ENCODE measurements at places on chromosomes 2 and 18. TPM values are rescaled to one million over a fixed set of nuclear protein-coding genes. Genes with fewer than 3 reads are reported as not detected.

CHRND gene
- not detected for total RNA-seq

DNA sequence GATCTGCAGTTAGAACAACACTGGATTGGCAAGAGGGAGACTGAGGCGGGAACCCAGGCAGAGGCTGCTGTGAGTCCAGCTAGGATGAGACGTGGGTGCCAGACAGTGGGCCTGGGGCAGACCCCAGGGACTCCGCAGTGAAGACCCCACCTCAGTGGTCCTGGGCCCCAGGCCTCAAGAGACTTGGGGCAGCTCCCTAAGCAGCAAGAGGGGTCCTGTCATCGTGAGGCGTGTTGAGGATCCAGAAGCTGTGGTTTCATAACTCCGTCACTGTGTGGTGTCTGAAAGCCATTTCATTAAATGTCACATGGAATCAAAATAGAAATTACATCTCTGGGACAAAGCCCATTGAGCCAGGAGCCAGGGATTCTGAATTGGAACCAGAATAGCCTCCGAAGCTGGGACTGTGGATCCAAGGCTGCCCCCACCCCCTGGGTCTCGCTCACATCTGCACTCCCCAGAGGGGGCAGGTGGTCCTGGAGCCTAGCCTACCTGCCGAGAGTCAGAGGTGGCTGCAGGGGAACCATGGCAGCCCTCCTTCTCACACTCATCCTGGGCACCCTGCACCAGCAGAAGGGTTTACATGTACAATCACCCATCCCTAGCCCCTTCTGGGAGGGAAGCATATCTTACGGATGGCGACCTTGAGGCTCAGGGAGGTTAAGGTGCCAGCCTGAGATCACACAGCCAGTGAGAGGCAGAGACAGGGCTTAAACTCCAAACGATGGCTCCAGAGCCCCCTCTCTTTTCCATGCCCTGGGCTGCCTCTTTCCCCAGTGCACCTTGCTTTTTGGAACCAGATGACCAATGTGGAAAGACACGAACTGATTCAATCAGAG, 23.2 kb downstream of the RRM2 start:
- no peaks in the 10 kb centered on the region for H3K36me3 ChIP-seq
- no peak overlapping the region for H3K4me3 ChIP-seq
- no peak overlapping the region for H3K27ac ChIP-seq
- DNase-seq, result no peak
- no peaks in the 10 kb centered on the region for H3K27me3 ChIP-seq
- H3K4me1 ChIP-seq, result no peaks in the 10 kb centered on the region

DNA sequence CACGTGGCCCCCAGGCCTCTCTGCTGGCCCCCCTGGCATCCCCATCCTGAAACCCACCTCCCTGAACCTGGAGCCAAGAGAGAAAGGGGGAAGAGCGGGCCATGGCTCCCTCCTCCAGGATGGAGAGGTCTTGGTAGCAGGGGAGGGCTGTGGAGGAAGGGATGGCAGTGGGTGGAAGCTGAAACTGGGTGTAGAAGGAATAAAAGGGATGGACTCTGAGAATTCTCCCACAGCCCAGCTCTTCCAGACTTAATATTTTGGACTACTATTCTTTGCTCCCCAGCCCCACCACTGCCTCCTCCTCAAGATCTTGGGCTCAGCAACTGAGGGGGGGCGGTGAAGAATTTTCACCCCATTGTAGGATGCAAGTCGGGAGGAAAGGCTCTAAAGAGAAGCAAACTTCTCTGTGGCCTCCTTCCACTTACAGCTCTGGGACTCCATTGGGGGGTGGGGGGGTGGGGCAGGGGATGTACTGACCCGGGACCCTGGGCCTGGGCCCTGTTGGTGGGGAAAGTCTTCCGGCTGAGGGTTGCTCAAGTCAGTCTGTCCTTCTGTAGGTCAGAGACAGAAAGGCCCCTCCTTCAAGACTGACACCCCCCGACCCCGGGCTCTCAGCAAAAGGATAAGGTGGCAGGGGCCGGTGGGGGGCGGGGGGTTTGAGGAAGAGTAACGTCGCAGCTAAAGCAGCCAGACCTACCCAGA, 501 bp downstream of the TNS1 start:
- peaks cover 26% of the 10 kb centered on the region for H3K4me1 ChIP-seq
- H3K4me3 ChIP-seq, result peak overlapping the region; percentile 46
- H3K27me3 ChIP-seq, result no peaks in the 10 kb centered on the region
- no peak for DNase-seq
- no peak overlapping the region for H3K27ac ChIP-seq

GRCh38 chr2:42752314-42752713, 11.6 kb downstream of the OXER1 start:
- H3K4me1 ChIP-seq, result peaks cover 27% of the 10 kb centered on the region
- H3K27ac ChIP-seq, result no peak overlapping the region
- no peak for DNase-seq
- H3K27me3 ChIP-seq, result no peaks in the 10 kb centered on the region
- peaks cover 8% of the 10 kb centered on the region for H3K36me3 ChIP-seq
- H3K4me3 ChIP-seq, result no peak overlapping the region

- no peak overlapping the region for H3K27ac ChIP-seq
- no peaks in the 10 kb centered on the region for H3K36me3 ChIP-seq
- no peak overlapping the region for H3K4me3 ChIP-seq
- no peak for DNase-seq
These were observed 163.0 kb downstream of the PRKCE start for GRCh38 chr2:45814488-45814887.

DNA sequence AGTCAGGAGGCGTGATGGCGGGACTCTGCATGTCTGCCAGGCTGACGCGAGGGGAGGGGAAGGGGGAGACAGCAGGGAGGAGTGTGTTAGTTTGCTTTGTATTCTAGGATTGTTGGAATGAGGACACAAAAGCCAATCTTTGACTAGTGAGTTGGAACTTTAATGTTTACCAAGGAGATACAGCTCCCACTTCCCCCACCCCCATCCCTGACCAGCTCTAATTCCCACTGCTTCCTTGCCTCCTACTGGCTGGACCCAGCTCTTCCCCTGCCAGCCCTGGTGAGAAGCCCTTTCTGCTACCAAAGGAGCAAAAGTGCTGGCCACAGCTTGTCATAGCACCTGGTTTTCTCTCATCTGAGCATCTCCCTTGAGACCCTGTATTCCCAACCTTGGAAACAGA, 84.5 kb downstream of the CELF4 start:
- peaks cover 25% of the 10 kb centered on the region for H3K27me3 ChIP-seq
- H3K27ac ChIP-seq, result no peak overlapping the region
- no peak for DNase-seq
- H3K4me1 ChIP-seq, result no peaks in the 10 kb centered on the region
- H3K36me3 ChIP-seq, result no peaks in the 10 kb centered on the region

GRCh38 chr18:11522992-11523391, 86.4 kb upstream of the SLC35G4 start:
- no peak overlapping the region for H3K4me3 ChIP-seq
- no peak overlapping the region for H3K27ac ChIP-seq
- DNase-seq, result no peak
- H3K27me3 ChIP-seq, result no peaks in the 10 kb centered on the region
- no peaks in the 10 kb centered on the region for H3K36me3 ChIP-seq

BMP10 gene
- total RNA-seq, result 0.24 TPM

DNA sequence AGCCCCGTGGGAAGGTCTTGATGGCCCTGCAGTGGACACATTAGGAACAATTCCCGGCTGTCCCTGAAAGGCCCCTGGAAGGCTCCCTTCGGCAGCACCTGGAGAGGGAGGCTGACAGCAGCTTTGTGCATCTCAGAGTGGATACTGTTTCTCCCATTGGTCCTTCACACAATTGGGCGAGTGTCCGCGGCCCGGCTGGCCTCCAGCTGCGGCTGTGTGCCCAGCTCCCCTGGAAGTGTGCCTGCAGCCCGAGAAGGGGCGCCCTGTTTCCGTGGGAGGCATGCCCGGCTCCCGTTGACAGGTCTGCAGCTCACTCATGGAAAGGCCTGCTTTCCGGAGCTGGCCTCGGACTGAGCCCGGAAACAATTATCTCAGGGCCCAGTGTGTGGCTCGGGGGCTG, 103.7 kb downstream of the LPIN1 start:
- peaks cover 3% of the 10 kb centered on the region for H3K4me1 ChIP-seq
- no peaks in the 10 kb centered on the region for H3K36me3 ChIP-seq
- no peak overlapping the region for H3K27ac ChIP-seq
- DNase-seq, result no peak
- no peak overlapping the region for H3K4me3 ChIP-seq

GRCh38 chr2:191280290-191280689, 35.1 kb downstream of the MYO1B start:
- H3K27me3 ChIP-seq, result no peaks in the 10 kb centered on the region
- no peaks in the 10 kb centered on the region for H3K4me1 ChIP-seq
- no peak overlapping the region for H3K4me3 ChIP-seq
- H3K27ac ChIP-seq, result no peak overlapping the region
- H3K36me3 ChIP-seq, result peaks cover 20% of the 10 kb centered on the region
